ENCODE measurements at places on chromosomes 5 and 9.

- ATAC-seq: peak; percentile 61
Measured at GRCh38 chr9:83219924-83220438, 157.0 kb upstream of the RASEF start.

DNA sequence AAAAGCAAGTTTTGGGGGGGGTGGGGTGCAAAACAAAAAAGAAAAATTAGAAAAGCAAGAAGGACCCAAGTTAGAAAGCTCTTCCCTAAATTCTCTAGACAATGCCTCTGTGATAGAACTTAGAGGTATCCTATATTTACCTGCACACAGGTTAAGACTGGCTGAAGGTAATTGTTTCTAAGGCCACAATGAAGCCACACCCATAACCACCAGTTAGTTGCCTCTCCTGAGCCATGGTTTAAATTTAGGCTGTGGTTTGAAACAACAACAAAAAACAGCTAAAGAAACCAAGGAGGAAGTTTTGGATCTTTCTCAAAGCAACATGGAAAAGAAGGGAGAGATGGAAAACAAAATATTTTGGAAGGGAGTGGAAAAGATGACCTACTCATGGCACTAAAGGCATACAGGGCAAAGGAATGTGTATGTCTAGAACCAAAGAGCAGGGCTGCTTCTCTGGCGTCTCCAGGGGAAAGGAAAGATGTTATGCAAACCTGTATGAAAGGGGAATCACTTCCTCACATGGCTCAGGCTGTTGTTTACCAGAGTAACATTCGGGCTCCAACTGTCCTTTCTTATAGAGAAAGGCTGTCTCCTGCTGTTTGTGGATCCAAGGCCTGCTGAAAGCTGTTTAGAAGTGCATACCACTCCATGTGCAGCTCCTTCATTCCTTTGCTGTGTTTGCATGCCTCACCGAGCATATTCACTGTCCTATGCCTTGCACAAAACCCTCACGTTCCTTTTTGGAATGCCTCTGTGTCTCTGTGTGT lies 408.9 kb upstream of the MPDZ start:
- ATAC-seq: peak; percentile 67

DNA sequence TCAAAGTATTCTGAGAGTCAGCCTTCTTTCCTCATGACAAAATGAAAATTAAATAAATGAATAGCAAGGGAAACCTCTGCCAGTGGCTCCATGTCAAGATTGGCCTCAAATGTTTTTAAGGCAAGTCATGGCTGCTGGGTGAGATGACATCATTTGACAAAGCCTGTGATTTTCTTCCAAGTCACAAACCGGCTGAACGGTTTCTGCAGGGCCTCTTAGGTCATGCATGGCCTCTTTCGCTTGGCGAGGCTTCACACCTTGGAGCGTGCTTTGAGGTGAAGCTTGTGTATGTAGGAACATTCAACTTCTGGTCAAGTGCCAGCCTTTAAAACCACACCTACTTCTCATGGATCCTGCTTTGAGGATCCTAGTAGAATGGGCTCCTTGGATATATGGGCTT lies 161.0 kb upstream of the ZNF618 start:
- ATAC-seq: no peak

- ATAC-seq: peak; percentile 96
Measured at GRCh38 chr9:37984672-37985611, 81.0 kb upstream of the SLC25A51 start.

- ATAC-seq: peak; percentile 56
Measured at GRCh38 chr5:17219006-17219422, 1.6 kb downstream of the BASP1 start.

GRCh38 chr9:86939321-86939720 lies 8.0 kb downstream of the GAS1 start:
- ATAC-seq: no peak

Measured in motor neuron (in vitro differentiated cells).